ENCODE measurements at places on chromosomes 5 and 9.

- DNase-seq: no peak
Measured at GRCh38 chr5:35061211-35061770, 13.5 kb upstream of the AGXT2 start.

- no peak for DNase-seq
Measured at GRCh38 chr9:78438211-78438610, 141.3 kb downstream of the PSAT1 start.

DNA sequence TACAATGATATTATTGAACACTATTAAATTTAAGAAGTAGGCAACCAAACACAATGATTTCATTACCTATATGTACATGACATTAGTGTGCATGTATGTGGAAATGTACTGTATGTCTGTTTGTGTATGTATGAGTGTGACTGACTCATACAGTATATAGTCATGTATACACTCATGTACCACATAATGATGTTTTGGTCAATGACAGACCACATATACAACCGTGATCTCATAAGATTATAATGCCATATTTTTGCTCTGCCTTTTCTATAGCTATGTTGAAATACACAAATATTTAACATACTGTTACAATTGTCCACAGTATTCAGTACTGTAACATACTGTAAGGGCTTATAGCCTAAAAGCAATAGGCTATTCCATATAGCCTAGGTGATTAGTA lies 19.7 kb downstream of the SVEP1 start:
- no peak for DNase-seq

DNA sequence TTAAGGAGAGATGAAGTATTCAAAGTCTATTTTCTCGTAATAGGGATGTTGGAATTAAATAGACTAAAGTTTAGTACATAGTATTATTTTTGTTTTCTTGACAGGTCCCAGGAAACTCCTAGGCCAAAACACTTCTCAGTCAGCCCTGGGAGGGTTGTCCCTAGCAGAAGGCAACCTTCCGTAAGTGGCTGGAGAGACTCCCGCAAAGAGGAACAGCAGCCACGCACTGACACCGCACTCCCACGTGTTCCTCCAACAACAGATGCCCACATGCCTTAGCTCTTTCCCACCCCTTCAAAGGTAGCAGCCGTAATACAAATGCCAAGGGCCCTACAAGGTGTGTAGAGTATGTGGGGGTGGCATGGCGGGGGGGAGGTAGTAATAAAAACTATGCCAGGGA lies 28.4 kb downstream of the PCDHGC5 start:
- DNase-seq: no peak

GRCh38 chr5:178589180-178590140 lies 733 bp downstream of the COL23A1 start:
- DNase-seq: no peak

GRCh38 chr5:168965638-168966037 lies 335.3 kb downstream of the SLIT3 start:
- no peak for DNase-seq

- DNase-seq: no peak
Measured at GRCh38 chr9:131657940-131658339, 81.9 kb downstream of the RAPGEF1 start.

DNA sequence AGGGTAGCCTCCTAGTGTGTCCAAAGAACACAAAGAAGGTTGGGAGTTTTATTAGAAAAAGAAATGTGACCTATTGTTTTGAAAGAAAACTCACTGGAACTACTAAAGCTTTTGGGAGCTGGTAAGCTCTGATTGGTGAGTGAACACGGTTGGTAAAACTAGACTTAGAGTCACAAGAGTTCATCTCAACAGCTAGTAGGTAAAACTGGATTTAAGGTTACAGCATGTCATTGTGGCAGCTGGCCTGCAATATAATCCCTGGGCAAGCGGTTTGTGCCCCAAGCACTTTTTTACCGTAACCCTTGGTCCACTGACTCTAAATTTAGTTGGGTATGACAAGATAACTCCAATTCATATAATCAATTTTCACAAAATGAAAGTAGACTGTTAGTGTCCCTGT lies 47.4 kb downstream of the UBAP2 start:
- DNase-seq: no peak

GRCh38 chr9:75418518-75418917 lies 330.2 kb downstream of the OSTF1 start:
- no peak for DNase-seq

DNA sequence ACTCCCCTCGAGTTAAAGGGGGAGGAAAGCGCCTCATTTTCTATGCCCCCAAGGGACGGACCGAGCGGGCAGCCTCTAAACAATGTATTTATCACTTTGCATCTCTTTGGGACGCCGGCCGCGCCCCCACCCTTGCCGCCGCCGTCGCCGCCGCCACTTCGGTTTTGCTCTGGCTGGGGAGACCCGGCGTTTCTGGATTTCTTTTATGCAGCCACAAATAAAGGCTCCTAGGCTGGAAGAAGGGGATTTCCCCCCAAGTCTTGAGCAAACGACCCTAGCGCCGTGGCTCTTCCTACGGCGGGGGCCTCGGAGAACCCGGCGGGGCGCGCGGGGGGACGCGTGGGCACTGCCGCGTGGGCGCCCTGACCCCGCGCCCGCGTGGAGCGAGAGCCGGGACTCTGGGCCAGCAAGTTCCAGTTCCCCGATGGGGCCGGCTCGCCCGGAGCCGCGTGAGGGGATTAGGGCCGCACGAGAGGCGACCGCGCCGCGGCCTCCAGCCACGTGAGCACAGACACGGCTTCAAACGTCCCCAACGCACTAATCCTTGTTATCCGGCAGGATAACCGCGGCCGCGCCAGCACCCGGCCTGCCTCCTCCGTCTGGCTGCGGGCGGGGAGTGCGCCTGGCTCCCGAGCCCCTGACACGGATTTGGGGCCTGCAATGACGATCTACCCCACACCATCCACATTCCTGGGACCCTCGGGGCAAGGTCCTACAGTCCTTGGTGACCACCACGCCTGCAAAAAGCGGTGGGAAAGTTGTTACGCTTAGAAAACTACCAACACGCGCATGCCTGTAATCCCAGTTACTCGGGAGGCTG lies 7.9 kb upstream of the NEUROG1 start:
- no peak for DNase-seq

Measured in activated CD4-positive, alpha-beta T cell treated with anti-CD3 and anti-CD28 coated beads, Interleukin-2, amount 50 U/mL, for 16 hours (primary cell).